ENCODE measurements at places on chromosomes 2 and 18.

DNA sequence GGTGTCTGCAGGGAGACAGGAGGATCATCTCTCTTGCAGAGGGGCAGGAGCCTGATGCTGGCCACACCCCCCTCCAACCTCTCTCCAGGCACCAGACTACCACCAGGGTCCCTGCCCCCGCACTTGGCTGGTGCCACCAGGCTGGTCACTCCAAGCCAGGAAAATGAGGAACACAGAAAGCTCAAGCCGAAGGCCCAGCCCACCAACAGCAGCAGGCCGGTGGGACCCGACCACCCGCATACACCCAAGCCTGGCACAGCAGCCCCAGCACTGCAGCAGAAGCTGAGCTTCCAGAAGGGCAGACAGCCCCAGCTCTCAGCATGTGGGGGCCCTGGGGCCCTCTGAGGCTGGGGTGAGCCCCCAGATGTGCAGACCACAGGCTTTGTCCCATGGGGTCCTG lies 52.7 kb downstream of the KIF1A start:
- no peak for DNase-seq

GRCh38 chr2:55163274-55163721 lies 68.8 kb downstream of the CLHC1 start:
- peak; percentile 88 for DNase-seq

DNA sequence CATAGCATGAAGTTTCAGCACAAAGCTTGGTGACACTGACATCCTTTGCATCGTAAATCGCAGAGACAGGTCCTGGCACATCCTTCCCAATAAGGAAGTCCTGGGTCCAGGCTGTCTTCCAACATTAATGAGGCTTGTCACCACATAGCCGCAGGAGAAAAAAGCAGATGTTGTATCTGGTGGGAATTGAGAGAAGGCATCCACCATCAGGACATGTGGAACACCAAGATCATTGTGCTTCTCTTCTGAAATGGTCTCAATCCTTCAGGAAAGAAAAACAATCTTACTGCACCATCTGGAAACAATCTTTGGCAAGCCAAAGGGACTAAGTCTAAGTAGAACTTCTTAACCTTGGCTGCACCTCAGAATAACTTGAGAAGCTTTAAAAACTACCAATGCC lies 119.0 kb upstream of the ARHGAP28 start:
- no peak for DNase-seq

GRCh38 chr18:48994044-48994651 lies 43.4 kb upstream of the SMAD7 start:
- peak; percentile 87 for DNase-seq

- DNase-seq, result peak; percentile 88
Measured at GRCh38 chr18:2657788-2658458, 2.4 kb downstream of the SMCHD1 start.

DNA sequence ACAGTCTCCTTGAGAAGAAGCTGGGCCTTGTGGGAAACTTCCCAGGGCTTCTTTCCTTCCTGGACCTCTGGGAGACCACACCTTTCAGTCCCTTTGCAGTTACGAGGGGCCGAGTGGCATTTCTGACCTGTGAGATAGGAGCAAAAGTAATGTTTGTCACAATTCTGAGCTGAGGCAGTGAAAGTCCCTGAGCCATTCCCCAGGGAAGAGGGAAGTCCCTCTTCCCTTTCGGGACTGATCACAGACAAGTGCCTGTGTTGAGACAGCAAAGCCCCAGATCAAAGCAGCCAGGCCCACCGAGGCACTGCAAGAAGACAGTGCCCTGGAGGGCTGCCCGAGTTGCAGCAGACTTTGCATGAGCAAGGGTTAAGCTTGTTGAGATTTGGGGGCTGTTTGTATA lies 41.9 kb downstream of the RHOB start:
- DNase-seq, result no peak

- no peak for DNase-seq
Measured at GRCh38 chr18:35164133-35164532, 76.7 kb upstream of the ZNF397 start.

DNA sequence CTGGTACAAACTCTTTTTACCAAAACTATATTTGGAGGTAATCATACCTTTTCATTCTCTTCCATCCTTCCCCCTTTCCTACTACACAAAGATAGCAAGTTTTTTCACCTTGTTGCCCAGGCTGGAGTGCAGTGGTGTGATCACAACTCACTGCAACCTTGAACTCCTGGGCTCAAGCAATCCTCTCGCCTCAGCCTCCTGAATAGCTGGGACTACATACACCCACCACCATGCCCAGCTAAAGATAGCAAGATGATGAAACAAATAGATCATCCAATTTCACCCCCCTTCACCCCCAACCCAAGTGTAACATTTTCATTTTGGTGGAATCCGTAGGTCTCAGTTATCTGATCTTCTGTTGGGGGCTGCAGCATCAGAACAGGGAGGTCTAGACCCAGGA lies 4.5 kb upstream of the STK11IP start:
- DNase-seq, result no peak

GRCh38 chr2:34307636-34308035 lies 708.5 kb upstream of the FAM98A start:
- DNase-seq, result no peak

DNA sequence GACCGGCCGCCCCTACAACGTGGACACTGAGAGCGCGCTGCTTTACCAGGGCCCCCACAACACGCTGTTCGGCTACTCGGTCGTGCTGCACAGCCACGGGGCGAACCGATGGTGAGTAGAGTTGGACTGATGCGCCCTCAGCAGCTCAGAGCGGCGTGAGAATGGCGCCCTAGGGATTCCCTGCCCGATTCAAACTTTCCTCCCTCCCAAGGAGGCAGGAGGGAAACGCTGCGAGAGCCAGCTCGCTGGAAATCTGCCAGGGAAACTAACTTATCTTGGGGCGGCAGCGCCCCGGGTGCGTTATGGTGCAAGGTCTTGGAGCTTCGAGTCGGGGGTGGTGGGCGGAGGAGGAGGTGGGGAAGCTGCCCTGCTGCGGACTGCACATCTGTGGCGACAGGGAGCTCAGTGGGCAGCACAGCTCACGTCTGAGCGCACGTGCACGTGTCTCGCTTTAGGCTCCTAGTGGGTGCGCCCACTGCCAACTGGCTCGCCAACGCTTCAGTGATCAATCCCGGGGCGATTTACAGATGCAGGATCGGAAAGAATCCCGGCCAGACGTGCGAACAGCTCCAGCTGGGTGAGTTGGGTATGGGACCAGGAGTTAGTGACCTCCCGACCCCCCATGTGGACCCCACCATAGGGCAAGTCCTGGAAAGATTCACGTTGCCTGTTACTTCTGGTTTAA lies 697 bp downstream of the ITGA4 start:
- peak; percentile 64 for DNase-seq

DNA sequence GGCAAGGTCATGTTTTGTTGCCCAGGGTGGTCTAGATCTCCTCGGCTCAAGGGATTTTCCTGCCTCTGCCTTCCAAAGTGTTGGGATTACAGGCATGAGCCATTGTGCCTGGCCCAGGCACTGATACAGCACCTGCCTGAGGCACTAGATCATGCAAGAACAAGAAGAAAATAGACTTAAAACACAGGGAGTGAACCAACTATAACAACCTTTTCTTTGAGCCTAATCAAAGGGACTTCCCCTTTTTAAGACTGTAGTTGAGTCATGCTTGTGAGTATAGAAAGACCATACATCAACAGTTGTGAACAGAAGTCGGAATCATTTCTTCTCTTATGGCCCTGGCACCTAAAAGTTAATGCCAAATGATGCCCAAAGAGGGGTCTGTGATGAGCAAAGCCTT lies 47.9 kb upstream of the MAPRE2 start:
- no peak for DNase-seq

- DNase-seq, result no peak
Measured at GRCh38 chr18:24486684-24487083, 26.2 kb downstream of the HRH4 start.

DNA sequence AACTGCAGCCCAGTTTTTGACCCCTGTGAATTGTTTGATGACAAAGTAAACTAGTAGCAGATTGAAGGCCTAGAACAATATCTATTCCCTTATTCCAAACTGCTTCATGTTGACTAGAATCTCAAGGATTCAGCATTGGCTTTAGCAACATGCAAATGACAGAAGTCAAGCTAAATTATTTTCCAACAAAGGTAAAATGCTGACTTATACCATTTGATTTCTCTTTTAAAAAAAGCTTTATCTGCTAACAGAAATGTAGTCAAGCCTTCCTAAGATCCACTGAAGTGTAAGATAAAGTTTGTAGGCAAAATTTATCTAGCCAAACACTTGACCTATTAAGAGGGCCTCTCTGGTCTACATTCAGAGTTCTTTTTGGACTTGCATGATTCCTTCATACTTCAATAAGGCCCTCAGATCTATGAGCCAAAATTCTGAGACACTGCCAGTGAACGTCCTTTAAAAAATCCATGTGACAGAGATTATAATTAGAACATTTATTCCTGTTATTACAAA lies 9.5 kb upstream of the CYBRD1 start:
- no peak for DNase-seq

- no peak for DNase-seq
Measured at GRCh38 chr2:165618806-165619205, 149.3 kb downstream of the CSRNP3 start.

- peak; percentile 83 for DNase-seq
Measured at GRCh38 chr2:40371525-40372282, 80.2 kb downstream of the SLC8A1 start.

- no peak for DNase-seq
Measured at GRCh38 chr2:120231564-120231973, 8.4 kb upstream of the TMEM185B start.

DNA sequence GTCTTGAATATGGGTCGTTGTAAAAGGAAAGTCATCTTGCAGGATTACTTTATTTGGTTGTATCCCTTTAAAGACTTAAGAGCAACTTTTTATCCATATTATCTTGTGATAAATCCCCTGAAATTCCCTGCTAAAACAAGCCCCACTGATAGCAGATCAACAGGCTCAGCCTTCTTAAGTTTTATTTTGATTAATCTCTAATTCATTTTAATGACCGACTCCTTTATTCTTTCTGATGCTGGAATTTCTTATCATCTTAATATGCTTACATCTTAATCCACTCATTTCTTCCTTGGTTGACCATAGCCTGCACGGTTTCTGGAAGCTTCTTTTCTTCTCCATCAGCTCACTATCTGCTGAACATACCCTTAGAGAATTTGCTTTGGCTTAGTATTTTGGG lies 188.5 kb upstream of the CCDC68 start:
- DNase-seq, result no peak

DNA sequence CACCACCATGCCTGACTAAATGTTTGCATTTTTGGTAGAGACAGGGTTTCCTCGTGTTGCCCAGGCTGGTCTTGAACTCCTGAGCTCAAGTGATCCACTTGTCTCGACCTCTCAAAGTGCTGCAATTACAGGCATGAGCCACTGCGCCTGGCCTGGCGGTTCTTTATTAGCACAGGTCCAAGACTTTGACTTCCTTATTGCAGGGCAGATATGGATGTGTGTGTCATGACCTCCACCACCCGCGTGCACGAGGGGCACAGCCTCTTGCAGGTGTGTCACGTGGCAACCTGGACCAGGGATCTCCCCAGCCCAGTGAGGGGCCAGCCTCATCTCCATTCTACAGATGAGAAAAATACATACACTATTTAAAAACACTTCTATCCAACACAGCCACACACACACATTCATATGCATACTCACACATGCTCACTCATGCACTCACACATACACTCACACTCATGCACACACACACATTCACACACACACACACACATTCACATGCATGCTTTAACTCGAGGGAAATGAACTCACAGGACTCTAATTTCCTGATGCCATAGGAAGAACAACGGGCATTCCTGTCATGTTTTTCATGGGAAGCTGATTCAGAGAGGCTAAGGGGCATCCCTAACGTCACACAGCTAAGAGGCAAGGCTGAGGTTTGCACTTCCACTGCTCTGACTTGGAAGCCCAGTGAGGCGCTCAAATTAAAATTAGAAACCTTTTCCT lies 38.8 kb downstream of the RRM2 start:
- peak; percentile 14 for DNase-seq

DNA sequence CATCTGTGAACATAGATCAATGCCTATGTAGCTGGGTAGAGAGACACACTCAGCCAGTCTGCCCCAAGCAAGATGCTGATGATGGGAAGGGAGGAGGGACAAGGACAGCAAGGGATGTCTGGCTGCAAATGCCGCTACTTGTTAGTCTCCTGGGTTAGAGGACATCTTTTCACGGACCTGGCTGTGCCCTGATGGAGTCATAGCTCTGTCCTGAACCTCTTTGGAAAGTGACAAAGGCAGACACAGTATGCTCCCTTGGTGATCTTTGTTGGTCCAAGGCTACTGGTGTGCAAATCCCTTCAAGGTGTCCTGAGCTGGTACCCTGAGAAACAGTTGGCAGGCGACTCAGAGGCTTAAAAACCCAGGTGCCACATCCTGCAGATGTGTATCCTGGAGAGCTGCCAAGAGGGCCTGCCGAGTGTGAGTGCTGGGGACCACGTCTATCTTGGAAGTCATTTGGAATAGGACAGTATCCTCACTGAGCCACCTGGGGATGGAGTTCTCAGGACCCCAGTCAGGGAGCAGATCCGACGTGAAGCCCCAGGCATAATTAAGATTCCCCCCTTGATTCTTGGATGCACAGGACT lies 10.8 kb downstream of the FOSL2 start:
- DNase-seq, result no peak

DNA sequence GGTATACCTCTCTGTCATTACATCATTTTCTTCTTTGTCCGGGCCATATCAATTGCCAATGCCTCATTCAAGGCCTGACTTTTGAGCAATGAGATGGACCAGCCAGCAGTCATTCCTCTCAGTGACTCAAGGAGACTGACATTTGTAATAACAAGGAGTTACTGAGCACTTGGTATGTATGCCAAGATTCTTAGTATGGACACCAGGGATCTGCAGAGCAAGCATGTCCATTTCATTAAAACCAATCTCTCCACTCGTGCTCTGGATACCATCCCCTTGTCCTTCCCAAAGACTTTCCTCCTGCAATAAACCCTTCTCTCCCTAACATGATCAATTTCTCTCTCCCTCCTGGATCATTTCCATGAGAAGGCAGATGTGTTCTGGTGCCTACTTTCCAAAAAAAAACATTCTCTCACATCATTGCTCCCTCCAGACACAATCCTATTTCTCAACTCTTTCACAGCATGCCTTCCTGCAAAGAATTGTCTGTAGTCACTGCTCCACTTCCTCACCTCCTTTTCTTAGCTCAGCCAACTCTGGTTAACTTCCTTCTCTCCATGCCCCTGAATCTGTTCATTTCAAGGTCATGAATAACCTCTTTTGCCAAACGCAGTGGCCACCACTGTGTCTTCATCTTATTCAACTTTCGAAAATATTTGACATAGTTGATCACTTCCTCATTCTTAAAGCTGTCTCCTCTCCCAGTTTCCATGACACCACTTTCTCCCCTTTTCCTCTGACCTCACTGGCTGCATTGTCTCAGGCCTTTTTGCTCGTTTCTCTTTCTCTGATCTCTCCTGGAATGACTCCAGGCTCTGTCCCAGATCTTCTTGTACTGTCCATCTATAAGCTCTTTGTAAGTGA lies 102.8 kb upstream of the CYP1B1 start:
- DNase-seq, result peak; percentile 98

- peak; percentile 47 for DNase-seq
Measured at GRCh38 chr2:26001743-26002351, 19.6 kb upstream of the KIF3C start.

GRCh38 chr18:3910512-3910911 lies 460.5 kb downstream of the TGIF1 start:
- DNase-seq, result no peak

- DNase-seq, result no peak
Measured at GRCh38 chr2:219951099-219951498, 323.7 kb downstream of the SLC4A3 start.

- peak; percentile 58 for DNase-seq
Measured at GRCh38 chr18:48781163-48781987, 169.4 kb downstream of the SMAD7 start.

GRCh38 chr2:16736633-16737032 lies 71.0 kb upstream of the CYRIA start:
- DNase-seq, result no peak
